KBM-7 (cell line): ENCODE measurements at places on chromosomes 5 and 9.

GRCh38 chr5:73274881-73275663, 102.1 kb downstream of the TMEM174 start:
- DNase-seq: no peak

DNA sequence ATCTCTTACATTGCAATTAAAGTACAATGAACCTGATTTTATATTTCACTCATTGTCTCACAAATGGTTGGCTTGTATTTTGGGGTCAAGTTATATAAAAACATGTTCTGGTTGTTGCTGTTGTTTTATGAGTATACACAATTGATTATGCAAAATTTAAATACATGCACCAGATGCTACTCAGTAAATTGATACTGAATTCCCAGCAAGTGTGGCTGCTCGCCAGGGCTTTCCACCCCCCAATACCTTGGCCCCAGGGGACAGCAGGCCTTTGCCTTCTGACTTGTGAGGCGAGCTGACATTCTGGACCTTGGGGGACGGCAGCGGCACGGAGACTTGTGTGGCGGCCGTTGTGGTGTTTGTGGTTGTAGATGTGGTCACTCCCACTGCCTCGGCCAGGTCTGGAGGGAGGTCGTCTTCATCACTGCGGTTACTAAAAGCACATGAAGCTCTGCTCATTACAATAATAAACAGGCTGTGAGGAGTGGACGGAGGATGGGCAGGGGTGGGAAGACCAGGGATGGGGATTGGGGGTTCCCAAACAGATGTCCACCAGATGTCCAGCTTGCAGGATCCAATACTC, 27.0 kb upstream of the FRRS1L start:
- no peak for DNase-seq

GRCh38 chr5:173321886-173322285, 6.3 kb downstream of the STC2 start:
- DNase-seq: no peak

- DNase-seq: no peak
Measured at GRCh38 chr5:172361566-172362238, 78.1 kb upstream of the UBTD2 start.

DNA sequence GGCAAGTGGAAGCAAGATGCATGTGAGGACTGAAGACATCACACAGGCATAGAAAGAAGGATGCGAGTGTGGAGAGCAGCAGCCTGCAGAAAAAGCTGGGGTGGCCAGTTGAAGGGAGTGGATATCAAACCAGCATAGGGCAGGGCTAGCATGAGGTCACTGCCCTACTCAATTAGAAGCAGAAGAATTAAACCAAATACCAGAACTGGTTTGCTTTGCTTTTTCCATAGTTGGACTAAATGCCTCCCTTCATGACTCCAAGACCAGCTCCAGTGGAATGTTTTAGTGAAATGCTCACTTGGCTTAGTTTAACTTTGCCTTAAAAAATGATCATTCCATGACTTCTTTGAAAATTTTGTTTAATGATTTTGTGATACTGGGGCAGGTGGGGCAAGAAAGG, 45.8 kb downstream of the TMEM167A start:
- DNase-seq: no peak
